SK-N-SH treated with all-trans-retinoic acid at 6 μM for 48 hours (cell line): ENCODE measurements at places on chromosomes 3 and 15.
A peak's percentile ranks its signal among the peaks of the same experiment; 100 is the strongest.

- no peak; the same call in 2 of the 3 replicates for ATAC-seq
Measured at GRCh38 chr3:161556533-161556932, 59.9 kb downstream of the OTOL1 start.

- ATAC-seq, result no peak
Measured at GRCh38 chr3:12878141-12878574, 36.8 kb upstream of the RPL32 start.

DNA sequence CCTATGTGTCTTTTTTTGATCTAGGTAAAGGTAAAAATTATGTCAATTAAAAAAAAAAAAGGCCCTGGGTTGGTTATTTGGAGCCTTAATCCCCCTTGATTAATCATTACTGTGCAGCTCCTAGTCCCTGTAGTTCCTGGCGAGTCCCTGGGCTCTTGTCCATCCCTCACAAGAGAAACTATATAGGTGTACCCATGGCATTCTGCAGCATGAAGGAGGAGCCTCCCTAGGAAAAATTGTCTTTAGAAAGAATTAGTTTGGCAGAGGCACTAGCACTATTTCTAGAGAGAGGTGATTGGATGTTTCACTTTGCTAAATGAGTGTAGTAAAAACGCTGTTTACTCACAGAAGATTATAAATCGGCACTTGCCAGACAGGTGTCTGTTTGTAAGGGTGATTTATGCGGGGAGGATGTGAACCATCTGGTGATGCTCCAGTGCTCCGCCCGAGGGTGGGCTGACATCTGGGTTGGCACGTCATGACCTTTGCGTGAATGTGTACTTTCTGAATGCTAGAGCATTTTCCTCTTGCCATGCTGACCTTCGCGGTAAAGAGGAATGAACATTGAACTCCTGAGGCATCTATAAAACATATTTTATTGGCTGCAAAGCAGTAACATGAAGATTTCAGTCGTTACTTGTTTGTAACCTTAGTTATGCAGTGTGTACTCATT is 12.6 kb downstream of the PLCL2 start:
- ATAC-seq, result no peak

DNA sequence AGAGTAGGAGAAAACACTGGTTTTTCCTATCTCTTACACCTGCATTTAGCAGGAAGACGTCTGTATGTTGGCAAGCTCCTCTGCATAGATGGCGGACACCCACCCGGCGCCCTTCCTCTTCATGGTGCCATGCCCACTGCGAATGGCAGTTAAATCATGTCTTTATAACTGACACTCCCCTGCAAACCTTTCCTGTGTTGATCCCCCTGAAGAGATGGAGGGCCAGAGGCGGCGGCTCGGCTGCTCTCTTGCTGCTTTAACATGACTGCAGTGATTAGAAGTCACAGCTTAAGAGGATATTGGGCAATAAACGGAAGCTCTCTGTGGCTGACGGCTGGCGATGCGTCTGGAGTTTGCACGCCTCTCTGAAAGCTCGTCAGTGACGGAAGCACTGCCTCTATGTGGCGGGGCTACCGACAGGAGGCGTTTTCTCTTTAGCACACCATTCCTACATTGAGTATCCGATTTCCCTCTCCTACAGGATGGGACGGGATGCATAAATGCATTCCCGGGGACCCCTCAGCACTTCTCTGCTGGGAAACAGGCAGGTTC is 25.5 kb upstream of the SNRPA1 start:
- ATAC-seq, result no peak

GRCh38 chr3:97485206-97485605 is 279.4 kb upstream of the ARL6 start:
- ATAC-seq, result no peak

GRCh38 chr15:89972085-89972484 is 29.0 kb upstream of the ZNF710 start:
- ATAC-seq, result peak; percentile 19; the same call in 1 of the 3 replicates

GRCh38 chr3:194280777-194281176 is 70.4 kb downstream of the CPN2 start:
- ATAC-seq, result no peak

GRCh38 chr15:59555696-59556095 is 55.9 kb upstream of the GCNT3 start:
- ATAC-seq, result no peak

- no peak for ATAC-seq
Measured at GRCh38 chr3:161082063-161082462, 23.1 kb downstream of the B3GALNT1 start.

DNA sequence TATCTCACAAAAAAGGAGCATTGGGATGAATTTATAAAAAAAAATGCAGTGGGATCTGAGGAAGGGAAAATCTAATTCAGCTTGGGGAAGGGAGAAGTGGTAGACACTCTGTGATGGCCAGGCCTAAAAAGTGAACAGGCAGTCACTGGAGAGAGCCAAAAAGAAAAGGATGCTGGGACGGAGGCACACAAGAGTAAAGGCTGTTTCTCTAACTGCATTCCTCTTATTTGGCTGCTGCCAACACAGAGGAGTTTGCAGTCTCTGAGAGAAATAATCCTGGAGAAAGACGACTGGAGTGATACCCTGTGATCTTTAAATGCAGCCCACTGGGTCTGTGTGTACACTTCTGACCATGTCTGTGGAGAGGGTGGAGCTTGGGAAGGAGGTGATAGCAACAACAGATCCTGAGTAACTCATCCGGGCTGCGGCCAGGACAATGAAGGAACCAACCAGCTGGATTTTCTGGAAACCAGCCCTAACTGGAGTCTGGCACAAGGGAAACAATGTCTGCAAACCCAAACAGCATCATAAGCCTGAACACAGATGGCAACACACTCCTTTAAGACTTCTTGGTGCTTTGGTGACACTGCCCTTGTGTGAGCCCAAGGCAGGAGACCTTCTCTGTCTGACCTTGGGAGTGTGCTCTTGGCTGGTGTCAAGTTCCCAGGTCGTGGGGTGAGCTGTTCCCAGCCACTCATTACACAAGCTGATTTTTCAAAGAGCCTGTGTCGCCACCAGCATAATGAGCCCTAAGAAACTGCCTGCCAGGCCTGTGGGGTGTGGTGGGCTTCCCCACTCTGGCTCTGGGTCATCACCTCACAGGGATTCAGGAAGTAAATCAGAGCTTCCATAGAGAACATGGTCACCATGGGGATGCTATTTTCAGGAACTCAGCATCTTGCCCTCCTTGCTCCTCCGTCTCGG is 8.0 kb downstream of the FYCO1 start:
- no peak for ATAC-seq

- ATAC-seq, result no peak
Measured at GRCh38 chr3:144197116-144197515, 225.5 kb downstream of the DIPK2A start.

DNA sequence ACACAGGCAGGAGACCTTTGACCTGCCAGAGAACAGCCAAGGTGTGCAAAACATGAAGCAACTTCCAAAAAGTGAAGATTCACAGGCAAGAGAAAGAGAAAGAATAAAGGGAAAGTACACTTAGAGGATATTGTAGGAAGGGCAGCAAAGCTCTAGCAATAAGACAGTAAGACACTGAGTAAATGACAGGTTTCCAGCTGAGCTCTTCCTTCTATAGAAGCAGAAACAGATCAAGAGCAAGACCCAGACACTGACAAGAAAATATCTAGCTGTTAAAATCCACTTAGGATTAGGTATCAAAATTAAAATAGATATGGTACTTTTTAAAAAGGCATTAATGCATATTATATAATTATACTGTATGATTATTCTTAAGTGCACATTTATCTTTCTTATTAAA is 333.4 kb downstream of the RAP2B start:
- ATAC-seq, result peak; percentile 27; the same call in 2 of the 3 replicates

- no peak for ATAC-seq
Measured at GRCh38 chr3:13881536-13882410, 1.9 kb upstream of the WNT7A start.

DNA sequence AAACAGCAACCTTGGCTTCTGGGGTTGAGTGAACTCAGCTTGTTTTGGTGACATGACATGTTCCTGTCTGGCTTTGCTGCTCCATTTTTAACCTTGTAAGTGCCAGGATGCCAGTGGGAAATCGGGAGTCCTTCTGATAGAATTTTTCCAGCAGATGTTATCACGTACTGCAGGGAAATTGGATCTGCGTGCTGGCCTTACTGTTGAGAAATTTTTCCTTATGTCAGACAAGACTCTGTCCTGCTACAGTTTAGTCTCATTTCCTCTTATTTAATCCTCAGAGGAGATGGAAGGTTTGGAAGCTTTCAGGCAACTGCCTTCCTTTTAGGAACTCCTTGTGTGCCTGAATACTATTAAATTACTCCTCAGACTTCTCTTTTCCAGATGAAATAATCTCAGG is 80.6 kb downstream of the PGPEP1L start:
- peak; percentile 19; the same call in 1 of the 3 replicates for ATAC-seq

DNA sequence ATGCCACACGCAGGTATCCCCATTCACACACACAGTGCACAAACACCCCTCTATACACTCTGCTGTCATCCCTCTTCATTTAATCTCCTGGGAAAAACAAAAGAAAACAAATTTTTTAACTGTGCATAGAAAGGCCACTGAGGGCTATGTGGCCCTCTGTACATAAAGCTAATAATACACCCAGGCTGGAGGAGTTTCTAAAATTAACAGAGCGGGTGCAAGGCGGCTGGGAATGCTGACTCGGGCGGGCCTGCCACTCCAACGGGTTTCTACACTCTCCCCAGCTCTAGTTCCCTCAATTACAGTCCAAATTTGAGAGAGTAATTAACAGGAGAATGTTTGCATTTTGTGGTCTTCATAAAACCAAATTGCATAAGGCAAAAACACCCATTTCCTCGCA is 23.1 kb downstream of the HCN4 start:
- ATAC-seq, result no peak

DNA sequence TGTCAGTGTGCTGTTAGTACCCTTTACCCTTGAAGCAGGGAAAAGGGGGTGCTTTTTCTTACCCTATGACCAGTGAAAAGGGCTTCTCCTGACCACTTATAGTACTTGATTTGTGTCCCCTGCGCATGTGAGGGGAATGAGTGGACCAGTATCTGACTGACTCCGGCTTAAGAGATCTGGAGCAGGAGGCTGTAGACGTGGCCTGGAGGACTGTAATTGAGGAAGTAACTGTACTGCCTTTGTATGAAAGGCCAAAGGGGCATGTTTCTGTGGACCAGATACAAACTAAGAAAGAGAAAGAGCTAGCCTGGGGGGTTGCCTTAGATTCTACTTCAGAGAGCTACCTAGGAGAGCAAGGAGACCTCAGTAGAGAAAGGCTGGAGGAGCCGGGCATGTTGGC is 89.9 kb upstream of the TBL1XR1 start:
- no peak for ATAC-seq

DNA sequence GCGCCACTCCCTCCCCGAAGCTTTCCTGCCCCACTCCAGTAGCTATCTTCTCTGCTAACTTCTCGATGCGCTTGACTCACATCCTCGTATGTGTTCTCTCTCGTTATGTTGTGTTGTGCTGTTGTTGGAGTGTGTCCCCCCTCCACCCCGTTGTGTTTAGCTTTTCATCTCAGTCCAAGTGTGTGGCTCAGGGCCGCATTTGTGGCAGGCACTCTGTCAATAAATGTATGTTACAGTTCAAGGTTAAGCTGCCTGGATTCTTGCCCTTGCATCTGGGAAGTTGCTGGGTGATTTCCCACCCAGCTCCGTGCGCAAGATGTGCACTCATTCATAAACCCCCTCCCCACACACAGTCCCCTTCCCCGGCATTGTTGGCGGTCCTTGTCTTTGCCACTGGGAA is 71.9 kb downstream of the PGPEP1L start:
- no peak for ATAC-seq

DNA sequence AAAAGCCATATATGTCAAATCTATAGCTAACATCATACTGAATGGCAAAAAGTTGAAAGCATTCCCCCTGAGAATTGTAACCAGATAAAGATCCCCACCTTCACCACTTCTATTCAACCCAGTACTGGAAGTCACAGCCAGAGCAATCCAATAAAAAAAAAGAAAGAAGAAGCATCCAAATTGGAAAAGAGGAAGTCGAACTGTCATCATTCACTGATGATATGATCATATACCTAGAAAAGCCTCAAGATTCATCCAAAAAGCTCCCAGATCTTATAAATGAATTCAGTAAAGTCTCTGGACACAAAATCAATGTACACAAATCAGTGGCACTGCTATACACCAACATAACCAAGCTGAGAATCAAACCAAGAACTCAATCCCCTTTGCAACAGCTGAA is 97.4 kb downstream of the CBLB start:
- no peak for ATAC-seq

GRCh38 chr15:35545824-35546510 is at the start of gene DPH6:
Gene DPH6, minus strand, starts transcription at chr15:35546165. Its CDS starts 24 bp downstream, at chr15:35546141.
- peak; percentile 95 for ATAC-seq

GRCh38 chr3:113262304-113262665 is 50.9 kb downstream of the BOC start:
- ATAC-seq, result no peak

DNA sequence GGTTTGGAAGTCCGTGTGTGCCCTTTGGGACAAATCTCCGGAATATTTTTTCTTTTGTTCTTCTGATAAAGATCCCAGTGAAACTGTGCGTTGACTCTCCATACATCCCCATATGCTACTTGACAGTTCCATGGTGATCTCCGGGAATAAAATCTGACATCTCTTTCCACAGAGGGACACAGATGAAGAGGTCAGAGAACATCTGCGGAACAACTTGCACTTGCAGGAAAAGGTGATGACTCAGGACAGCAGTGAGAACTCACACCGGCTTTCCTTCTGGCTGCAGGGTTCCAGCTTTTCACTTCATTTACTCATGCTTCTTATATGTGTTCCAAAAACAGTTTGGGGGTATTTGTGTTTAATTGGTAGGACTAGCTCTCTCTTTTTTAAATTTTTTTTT is 157.5 kb upstream of the CHRM5 start:
- ATAC-seq, result no peak

GRCh38 chr15:60731583-60732130 is 252.7 kb upstream of the ICE2 start:
- ATAC-seq, result no peak

GRCh38 chr15:71451130-71451529 is 335.9 kb downstream of the THSD4 start:
- no peak for ATAC-seq

GRCh38 chr3:113275583-113275928 is 64.2 kb downstream of the BOC start:
- peak; percentile 17 for ATAC-seq

GRCh38 chr3:63864008-63864964 is 619 bp downstream of the ATXN7 start:
- peak; percentile 37 for ATAC-seq

DNA sequence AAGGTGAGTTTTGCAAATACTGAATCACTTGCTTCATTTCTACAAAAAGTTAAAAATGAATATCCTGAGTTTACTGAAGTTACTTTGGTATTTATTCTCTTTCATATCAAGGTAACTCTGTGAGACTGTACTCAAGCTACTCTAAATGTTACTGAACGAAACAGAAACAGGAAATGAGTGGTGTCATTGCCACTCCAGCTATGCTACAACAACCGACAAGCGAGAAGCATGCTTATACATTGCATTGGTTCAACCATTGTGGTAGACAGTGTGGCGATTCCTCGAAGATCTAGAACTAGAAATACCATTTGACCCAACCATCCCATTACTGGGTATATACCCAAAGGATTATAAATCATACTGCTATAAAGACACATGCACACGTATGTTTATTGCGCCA is 313.2 kb upstream of the THBS1 start:
- no peak for ATAC-seq
